Stimulated activated naive CD4-positive, alpha-beta T cell (primary cell): ENCODE measurements at places on chromosomes 3 and 15.

GRCh38 chr3:182755712-182756111 lies 37.6 kb upstream of the ATP11B start:
- no peak for DNase-seq

DNA sequence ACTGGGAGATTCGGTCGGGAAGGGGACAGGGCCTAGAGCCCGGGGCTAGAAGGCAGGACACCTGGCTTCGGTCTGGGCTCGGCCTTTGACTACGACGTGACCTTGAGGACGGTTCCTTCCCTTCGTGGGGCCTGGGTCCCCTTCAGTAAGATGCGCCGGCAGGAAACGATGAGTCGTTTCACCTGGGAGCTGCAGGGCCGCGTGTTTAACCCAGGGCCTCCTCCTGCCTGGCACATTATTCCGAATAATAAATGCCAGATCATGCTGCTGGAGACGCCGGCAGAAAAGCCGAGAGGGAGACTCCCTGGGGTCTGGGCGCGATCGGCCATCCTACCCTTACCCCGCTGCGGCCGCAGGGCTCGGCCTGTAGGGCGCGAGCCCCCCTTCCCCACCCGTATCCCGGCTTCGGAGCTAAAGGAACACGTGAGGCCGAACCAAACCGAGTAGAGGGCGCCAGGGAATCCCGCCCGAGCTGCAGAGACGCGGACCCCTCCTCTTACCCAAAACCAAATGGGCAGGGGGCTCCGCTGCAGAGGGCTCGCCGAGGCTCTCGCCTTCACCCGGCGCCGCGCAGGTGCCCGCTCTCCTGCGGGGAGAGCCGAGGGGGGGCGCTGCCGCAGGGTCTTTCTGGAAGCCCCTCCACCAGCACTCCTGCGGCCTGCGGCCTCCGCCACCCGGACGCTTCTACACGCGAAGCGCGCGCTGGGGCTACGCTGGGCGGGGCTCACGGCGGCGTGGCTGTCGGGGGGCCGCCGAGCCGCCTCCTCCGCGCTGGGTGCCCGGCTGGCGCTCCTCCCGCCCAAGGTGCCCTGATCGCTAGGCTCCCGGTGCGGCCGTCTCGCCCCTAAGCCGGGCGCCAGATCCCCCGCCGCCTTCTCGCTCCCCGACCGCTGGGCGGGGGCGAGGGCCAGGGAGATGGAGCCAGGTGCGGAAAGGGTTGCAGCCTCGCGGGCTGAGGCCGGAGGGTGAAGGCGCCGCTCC lies at the start of gene BDH1:
TSS of gene BDH1 (minus strand) at position 688 of the 981 bp plus-strand sequence. CDS start 9,525 bp downstream, outside the sequence.
- peak; percentile 52 for DNase-seq

GRCh38 chr3:55164191-55164590 lies 236.3 kb upstream of the LRTM1 start:
- DNase-seq, result no peak

DNA sequence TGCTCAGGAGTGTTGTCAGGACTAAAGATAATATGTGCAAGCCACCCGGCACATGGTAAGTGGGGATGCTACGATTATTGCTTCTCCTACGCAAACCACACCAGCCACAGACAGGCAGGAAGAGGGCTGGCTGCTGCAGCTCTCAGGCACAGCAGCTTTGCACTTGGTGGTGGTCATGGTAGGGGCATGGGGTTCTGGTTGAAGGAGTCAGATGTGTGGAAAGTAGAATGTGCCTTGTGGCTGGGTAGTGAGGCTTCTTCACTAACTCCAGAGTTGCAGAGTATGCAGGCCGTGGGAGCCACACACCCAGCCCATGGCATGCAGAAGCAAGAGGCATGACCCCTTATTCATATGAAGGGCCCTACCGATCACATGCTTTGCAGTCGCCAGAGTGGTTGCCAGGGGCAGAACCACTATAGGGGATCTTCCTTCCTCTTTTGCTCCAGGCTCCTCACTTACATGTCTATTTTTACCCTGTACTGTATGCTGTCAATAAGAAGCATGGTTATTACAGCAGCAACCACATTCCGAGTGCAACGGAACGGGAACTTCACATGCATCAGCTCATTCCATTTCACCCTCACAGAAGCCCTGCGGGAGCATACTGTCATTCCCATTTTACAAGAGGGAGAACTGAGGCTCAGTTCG lies 59.2 kb upstream of the HERC1 start:
- peak; percentile 84 for DNase-seq

DNA sequence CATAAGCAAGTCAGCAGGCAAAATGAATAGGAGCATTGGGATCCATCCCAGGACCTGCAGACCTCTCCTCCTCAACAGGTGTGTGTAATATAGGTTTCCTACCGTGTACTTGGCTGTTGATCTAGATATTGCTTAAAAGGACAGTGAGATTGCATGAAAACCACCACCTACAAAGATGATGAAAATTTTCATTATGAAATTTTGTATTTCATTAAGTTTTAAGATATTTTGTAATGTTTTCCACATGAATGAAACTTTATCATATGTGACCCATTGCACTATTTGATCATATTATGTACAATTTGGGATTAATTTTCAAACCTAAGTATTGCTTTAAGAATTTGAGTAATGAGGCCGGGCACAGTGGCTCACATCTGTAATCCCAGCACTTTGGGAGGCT lies 94.3 kb upstream of the TRPM1 start:
- no peak for DNase-seq

DNA sequence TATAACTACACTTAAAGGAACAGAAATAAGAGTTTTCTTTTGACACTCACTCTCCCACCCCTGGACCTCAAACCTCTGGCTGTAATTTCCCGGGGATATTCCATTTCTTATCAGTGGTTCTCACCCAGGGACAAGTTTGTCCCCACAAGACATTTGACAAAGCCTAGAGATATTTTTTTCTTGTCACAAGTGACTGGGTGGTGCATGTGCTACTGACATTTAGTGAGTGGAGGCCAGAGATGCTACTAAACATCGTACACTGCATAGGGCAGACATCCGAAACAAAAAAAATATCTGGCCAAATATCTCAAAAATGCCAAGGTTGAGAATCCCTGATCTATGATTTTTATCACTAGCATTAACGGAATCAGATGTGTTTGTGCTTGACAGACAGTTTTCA lies 168.0 kb upstream of the FRMD4B start:
- no peak for DNase-seq

- no peak for DNase-seq
These were observed 395.8 kb downstream of the MAGI1 start for GRCh38 chr3:65642883-65643282.

- DNase-seq, result no peak
These were observed 259.2 kb upstream of the CCDC54 start for GRCh38 chr3:107117922-107118536.

DNA sequence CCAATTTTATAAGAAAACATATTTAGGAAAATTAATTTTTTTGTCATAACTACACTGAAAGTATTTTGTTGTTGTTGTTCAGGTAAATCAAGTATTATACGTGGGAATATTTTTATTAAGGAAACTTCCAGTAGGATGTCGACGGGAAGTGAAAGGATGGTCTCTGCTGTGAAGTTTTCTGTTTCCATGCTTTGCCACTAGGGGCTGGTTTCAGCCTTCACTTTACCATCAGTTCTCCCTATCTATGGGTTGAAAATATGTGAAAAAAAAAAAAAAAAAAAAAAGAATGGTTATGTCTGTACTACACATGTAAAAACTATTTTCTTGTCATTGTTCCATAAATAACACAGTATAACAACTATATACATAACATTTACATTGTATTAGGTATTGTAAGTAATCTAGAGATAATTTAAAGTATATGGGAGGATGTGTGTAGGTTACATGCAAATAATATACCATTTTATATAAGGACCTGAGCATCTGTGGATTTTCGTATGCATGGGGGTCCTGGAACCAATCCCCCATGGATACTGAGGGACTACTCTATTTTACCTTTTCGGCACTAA lies 136.7 kb downstream of the SMAD6 start:
- DNase-seq, result no peak

DNA sequence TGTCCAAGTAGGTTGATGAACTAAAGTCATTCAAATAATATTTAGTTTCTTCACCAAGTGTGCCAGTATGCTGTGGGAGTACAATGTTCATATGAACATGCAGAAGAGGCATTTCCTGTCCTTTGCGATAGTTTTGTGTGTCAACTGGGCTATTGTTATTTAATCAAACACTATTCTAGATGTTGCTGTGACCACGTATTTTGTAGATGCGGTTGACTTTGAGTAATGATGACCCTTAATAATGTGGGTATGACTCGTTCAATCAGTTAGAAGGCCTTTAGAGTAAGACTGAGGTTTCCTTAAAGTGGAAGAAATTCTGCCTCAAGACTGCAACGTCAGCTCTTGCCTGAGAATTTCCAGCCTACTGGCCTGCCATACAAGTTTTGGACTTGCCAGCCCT lies 470.7 kb upstream of the CBLB start:
- DNase-seq, result no peak

- no peak for DNase-seq
These were observed 59.1 kb upstream of the UMPS start for GRCh38 chr3:124671106-124671505.
